ENCODE measurements at places on chromosomes 1 and 21. TPM values are rescaled to one million over a fixed set of nuclear protein-coding genes. Genes with fewer than 3 reads are reported as not detected.
A peak's percentile ranks its signal among the peaks of the same experiment; 100 is the strongest.

GRCh38 chr21:17512253-17513213 is at the start of gene CXADR:
CXADR (plus strand) TSS chr21:17513043; CDS start chr21:17513130, 87 bp downstream.
- DNase-seq: peak; percentile 68

Gene LCE2A
- total RNA-seq: not detected

- DNase-seq: no peak
Measured at GRCh38 chr21:41523175-41523574, 15.2 kb upstream of the TMPRSS2 start.

Gene CLIC4
- total RNA-seq: 73.6 TPM

Gene ADGRL4
- 22.7 TPM for total RNA-seq

Data from ovary (tissue), 10 donors.